ENCODE measurements at places on chromosomes 1 and 21.

DNA sequence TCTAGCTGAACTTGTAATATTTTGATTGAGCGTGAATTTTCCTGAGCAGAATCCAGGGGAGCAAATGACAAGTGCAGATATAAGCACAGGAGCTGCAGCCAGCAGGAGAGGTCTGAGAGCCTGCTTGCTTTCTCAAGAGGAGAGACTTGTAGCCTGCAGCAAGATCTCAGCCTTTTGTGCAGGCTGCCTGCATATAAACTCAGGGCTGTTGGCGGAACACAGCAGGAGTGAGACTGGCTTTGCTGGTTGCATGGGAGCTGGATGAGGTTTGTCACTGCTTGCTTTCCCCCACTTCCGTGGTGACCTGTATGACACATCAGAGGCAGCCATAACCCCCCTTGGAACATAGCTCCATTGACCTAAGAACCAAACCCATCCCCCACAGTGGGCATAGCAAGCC, 725.4 kb upstream of the RGS18 start:
- no peak for DNase-seq

GRCh38 chr1:22437573-22437972, 14.1 kb upstream of the ZBTB40 start:
- no peak for DNase-seq

- no peak for DNase-seq
Observed at GRCh38 chr1:81298266-81298665, 502.5 kb upstream of the ADGRL2 start.

GRCh38 chr1:185787238-185787637, 53.0 kb downstream of the HMCN1 start:
- no peak for DNase-seq

DNA sequence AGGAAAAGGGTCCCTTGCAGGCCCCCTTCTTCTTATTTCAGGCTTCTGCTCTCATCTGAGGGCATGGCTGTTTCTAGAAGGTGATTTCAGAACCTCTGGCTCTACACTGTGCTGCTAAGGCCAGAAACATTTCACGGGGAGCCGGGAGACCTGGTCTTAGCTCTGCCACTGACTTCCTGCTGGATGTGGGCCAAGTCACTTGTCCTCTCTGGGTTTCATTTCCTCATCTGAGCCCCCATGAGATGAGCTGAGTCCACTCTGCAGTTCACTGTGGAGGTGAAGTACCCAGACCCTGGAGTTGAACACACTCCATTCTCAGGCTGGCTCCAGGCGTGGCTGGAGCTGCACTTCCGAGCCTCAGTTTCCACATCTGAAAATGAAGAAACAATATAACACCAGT, 2.1 kb downstream of the PADI1 start:
- DNase-seq = peak; percentile 32

- DNase-seq = no peak
Observed at GRCh38 chr1:94643819-94644218, 102.3 kb upstream of the F3 start.

GRCh38 chr21:16418226-16418625, 688.4 kb downstream of the USP25 start:
- no peak for DNase-seq

- DNase-seq = no peak
Observed at GRCh38 chr1:168921629-168922028, 184.9 kb upstream of the ATP1B1 start.

- no peak for DNase-seq
Observed at GRCh38 chr1:234875953-234876855, 252.4 kb downstream of the TOMM20 start.

DNA sequence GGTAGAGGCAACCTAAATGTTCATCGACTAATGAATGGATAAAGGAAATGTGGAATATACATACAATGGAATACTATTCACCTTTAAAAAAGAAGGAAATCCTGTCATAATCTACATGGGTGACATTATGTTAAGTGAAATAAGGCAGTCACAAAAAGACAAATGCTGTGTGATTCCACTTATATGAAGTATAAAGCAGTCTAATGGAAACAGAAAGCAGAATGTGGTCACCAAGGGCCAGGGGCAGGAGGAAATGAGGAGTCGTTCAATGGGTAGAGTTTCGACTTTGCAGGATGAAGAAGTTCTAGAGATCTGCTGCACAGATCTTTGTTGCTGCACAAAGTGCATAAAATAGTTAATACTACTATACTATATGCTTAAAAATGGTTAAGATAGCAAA, 7.8 kb downstream of the DIPK1A start:
- no peak for DNase-seq

Measured in NCI-H2029 treated with DMSO at 0.1 percent for 48 hours (cell line).